ENCODE measurements at places on chromosomes 13 and 19. TPM values are rescaled to one million over a fixed set of nuclear protein-coding genes. Genes with fewer than 3 reads are reported as not detected.
A peak's percentile ranks its signal among the peaks of the same experiment; 100 is the strongest.

DNA sequence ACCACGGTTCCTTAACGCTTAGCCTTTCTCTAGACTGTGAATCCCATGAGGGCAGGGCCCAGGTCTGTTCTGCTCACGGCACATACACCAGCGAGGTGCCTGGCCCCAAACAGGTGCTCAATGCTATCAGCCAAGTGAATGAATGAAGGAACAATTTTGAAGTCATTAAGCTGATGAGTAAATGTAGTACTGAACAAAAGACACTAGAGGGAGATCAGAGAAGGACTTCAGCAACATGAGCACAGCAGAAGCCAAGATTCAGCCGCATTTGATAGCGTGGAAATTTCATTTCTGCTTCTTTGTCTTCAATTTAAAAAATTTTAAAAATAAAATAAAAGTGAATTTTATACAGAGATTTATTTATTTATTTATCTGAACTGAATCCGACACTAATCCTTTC is 20.1 kb upstream of the MYO16 start:
- DNase-seq = no peak

ZNF738 gene
- 17.9 TPM for total RNA-seq

- no peak for DNase-seq
Observed at GRCh38 chr13:104810242-104810641, 1725.2 kb downstream of the EFNB2 start.

- DNase-seq = no peak
Observed at GRCh38 chr13:79191501-79191900, 214.6 kb downstream of the RBM26 start.

- DNase-seq = no peak
Observed at GRCh38 chr13:59364641-59365085, 799.1 kb downstream of the DIAPH3 start.

GIPC1 gene
- 107 TPM for total RNA-seq

DNA sequence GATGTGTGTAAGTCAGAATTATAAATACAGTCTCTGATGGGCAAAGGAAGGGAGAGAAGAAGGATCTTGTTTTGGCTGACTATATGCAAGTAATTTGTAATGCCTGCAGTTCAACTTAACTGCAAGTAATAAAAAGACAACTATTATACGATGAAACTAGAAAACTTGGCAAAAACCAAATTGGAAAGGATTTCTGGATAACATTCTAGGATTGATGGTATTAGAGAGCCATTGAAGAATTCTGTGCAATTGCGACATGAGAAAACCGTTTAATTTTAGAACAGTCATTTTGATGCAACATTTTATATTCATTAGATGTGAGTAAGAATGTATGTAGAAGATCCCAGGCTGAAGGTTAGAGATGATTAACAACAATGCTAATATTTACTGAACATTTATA is 1334.1 kb downstream of the EFNB2 start:
- DNase-seq = no peak

PALM3 gene
- total RNA-seq = 0.46 TPM

GRCh38 chr13:106466691-106467426 is 68.6 kb downstream of the EFNB2 start:
- DNase-seq = peak; percentile 63

- no peak for DNase-seq
Observed at GRCh38 chr19:12821761-12822160, 12.6 kb downstream of the RTBDN start.

GRCh38 chr13:60611523-60611922 is 214.5 kb downstream of the TDRD3 start:
- no peak for DNase-seq

GRCh38 chr19:29833614-29834261 is 21.9 kb downstream of the CCNE1 start:
- no peak for DNase-seq

DNA sequence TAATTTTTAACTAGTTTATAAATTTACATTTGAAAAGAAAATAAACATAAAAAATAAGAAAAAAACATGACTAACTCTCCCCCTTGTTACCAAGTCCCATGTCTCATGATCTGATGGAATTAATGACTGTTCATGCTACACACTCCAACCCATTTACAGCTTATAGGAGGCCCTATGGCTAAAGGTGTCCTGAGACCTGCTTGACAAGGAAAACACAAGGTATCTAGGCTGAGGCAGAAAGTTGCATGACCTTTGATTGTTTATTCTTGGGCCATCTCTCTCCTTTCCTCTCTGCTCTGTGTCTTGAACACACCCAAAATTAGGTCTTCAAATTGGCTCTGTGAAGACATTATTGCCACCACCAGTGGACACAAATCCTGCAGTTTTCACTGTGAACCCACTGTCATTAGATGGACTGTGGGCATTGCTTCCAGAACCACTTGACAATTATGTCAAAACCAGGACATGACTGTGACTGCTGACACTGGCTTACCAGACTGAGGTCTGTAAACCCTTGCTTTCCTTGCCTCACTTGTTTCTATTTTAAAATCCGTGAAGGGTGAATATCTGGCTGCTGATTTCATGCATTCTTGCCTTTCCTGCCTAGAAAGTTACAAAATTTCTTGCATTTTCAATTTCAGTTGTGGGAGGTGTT is 386.5 kb upstream of the SPRY2 start:
- DNase-seq = no peak

DNA sequence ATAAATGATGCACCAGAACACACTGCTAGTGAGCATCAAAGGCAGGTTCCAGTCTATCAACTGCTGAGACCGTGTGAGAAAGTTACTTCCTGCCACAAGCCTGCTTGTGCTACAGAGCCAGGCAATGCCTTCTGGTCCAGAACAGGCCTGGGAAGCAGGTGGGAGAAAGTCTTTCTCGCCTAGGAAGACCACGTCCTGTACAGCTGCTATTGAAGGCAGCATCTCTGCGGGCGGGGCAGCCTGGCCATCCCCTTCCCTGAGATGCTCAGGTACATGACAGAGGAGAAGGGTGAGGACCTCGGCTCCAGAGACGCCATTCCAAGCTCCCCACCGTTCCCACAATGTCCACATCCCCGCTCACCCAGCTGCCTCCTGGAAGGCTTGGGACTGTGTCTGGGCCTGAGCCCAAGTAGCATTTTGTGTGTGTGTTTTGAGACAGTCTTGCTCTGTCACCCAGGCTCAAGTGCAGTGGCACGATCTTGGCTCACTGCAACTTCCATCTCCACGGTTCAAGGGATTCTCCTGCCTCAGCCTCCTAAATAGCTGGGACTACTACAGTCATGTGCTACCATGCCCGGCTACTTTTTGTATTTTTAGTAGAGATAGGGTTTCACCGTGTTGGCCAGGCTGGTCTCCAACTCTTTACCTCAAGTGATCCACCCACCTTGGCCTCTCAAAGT is 3.4 kb downstream of the RFX1 start:
- no peak for DNase-seq

DNA sequence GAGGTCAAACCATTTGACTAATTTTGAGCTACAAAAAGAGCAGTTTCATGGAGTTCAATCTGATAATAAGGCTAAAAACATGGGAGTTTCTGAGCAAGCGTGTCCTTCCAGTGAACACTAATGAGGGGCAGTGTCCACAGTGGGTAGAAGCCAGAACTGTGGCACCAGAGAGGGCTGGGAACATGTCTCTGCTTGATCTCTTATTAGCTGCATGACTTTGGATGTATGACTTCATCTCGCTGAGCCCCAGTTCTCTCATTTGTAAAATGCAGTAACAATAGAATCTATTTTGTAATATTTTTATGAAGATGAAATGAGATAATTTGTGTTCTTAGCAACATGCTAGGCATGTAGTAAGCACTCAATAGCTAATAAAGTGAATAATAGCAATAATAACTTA is 69.8 kb downstream of the HS6ST3 start:
- DNase-seq = no peak

FPR3 gene
- not detected for total RNA-seq

SPACA4 gene
- total RNA-seq = not detected

- DNase-seq = no peak
Observed at GRCh38 chr19:5017235-5017634, 48.3 kb downstream of the KDM4B start.

GRCh38 chr13:18952225-18953016 is 229.2 kb downstream of the TUBA3C start:
- DNase-seq = no peak

WDR87 gene
- not detected for total RNA-seq
